ENCODE measurements at places on chromosomes 6 and 20.

DNA sequence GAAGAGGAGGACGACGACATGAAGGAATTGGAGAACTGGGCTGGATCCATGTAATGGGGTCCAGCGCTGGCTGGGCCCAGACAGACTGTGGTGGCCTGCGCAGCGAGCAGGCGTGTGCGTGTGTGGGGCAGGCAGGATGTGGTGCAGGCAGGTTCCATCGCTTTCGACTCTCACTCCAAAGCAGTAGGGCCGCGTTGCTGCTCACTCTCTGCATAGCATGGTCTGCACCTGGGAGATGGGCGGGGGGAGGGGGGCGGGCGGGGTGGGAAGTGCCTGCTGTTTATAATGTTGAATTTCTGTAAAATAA lies 42.3 kb downstream of the CHMP4B start:
- DNase-seq, result no peak

- no peak for DNase-seq
These were observed 77.5 kb downstream of the CAP2 start for GRCh38 chr6:17470938-17471327.

- peak; percentile 0 for DNase-seq
These were observed 80.9 kb downstream of the DLL1 start for GRCh38 chr6:170210026-170210390.

DNA sequence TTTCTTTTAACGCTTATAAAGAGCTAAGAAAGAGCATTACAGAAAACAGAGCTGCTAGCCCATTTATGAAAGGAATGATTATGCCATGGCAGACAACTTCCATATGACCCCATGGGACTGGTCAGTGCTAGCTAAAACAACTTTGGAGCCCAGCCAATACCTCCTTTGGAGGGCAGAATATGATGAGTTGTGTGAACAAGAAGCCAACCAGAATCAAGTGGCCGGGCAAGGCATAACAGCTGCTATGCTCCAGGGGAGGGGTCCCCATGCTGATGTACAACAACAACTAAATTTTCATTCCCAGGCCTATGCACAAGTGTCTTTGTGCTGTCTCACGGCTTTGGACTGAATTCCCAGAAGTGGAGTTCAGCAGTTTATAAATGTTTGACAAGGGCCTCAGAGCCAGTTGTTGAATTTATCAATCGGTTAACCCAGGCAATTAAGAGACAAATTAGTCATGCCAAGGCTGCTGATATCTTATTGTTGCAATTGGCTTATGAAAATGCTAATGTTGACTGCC lies 65.0 kb upstream of the ASCC3 start:
- DNase-seq, result no peak
